A549 treated with Mapracorat at 1 μM for 4 hours (cell line): ENCODE measurements at places on chromosomes 7 and 10. TPM values are rescaled to one million over a fixed set of nuclear protein-coding genes. Genes with fewer than 3 reads are reported as not detected.

PRPF18 gene
- total RNA-seq = 18.1 to 24.1 TPM (median 20.4 TPM) in 5 replicates

RASSF4 gene
- 2.9 to 4.1 TPM (median 3.6 TPM) in 5 replicates for total RNA-seq

GPR15LG gene
- not detected in 5 replicates for total RNA-seq

ADK gene
- total RNA-seq = 32.7 to 35.2 TPM (median 33.7 TPM) in 5 replicates

FRMPD2 gene
- 0.05 to 0.17 TPM (median 0.06 TPM) in 3 of 5 replicates, not detected in the others for total RNA-seq

GCK gene
- total RNA-seq = not detected in 5 replicates

GARIN1A gene
- total RNA-seq = 0.26 to 1.1 TPM (median 0.34 TPM) in 5 replicates

ADAMTS14 gene
- 0.05 to 0.16 TPM (median 0.09 TPM) in 5 replicates for total RNA-seq

AKR1E2 gene
- 4.9 to 8.0 TPM (median 5.6 TPM) in 5 replicates for total RNA-seq

SCIN gene
- 0.26 to 0.53 TPM (median 0.32 TPM) in 5 replicates for total RNA-seq

CFAP69 gene
- 2.0 to 3.3 TPM (median 2.4 TPM) in 5 replicates for total RNA-seq

SLC26A3 gene
- total RNA-seq = not detected in 5 replicates

PNLIPRP3 gene
- total RNA-seq = 0.08 TPM in 1 of 5 replicates, not detected in the others

ZNF117 gene
- 0.08 to 0.34 TPM (median 0.23 TPM) in 5 replicates for total RNA-seq

SPDYE6 gene
- not detected in 5 replicates for total RNA-seq

DGKI gene
- total RNA-seq = 0.22 to 0.63 TPM (median 0.39 TPM) in 5 replicates

ENTPD1 gene
- 0.15 TPM in 1 of 5 replicates, not detected in the others for total RNA-seq

BEND7 gene
- 7.3 to 10.7 TPM (median 10.4 TPM) in 5 replicates for total RNA-seq

LEP gene
- total RNA-seq = not detected in 5 replicates

UCN3 gene
- not detected in 5 replicates for total RNA-seq

PVRIG gene
- not detected in 5 replicates for total RNA-seq

ACTL6B gene
- not detected in 5 replicates for total RNA-seq

C10orf105 gene
- total RNA-seq = not detected in 5 replicates

PRRT4 gene
- 0.37 to 0.42 TPM (median 0.40 TPM) in 4 of 5 replicates, not detected in the other for total RNA-seq
